GM18507 (cell line): ENCODE measurements at places on chromosomes 5 and 9.

DNA sequence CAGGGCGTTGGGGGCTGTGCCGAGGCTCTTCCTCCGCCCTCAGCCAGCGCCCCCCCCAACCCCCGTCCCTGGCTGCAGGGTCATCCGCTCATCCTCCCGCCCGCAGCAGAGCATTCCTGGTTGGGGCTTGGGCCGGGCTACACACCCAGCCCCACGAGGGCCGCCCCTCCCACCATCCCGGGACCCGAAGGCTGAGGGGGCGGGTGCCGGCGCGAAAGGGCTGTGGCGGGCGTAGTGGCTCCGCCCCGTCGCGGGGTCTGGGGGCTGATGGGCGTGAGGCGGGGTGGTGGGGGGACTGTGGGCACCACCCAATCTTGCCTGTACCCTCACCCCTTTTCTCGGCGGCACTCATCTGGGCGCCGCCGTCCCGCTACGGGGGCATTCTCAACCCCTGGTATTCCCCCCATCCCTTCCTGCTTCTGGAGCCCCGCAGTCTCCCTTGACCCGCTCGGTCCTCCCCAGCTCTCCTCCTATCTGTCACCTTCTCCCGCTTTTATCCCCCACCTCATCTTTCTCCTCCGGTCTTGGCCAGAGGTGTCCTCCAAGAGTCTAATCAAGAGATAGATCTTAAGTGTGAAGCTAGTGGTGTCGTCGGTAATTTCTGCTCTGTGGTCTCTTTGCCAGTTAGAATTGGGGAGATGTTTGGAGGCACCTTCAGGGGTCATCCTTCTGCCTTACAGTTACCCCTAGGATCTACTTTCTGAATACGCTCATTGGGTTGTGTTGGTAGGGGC lies 1.6 kb downstream of the FER start:
- DNase-seq: no peak

GRCh38 chr9:126293522-126293889 lies 33.1 kb upstream of the MVB12B start:
- DNase-seq: no peak

DNA sequence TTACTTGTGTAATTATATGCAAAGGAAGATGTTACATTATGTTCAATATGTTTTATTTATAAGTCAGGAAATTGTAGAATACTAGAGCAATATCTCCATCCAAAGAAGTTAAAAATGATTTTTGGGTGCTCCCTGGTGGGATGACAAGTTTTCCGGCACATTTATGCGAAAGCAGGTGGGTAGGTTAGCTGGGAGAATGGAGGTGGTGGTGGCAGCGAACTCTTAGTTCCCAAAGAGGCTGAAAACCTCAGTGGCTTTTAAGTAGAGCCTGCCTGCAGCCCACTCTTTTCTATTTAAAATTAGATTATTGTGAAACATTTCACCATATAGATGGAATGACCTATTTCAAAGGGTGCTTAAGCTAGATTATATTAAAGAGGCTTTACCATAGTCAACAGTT lies 51.8 kb downstream of the ANKRD33B start:
- DNase-seq: no peak

DNA sequence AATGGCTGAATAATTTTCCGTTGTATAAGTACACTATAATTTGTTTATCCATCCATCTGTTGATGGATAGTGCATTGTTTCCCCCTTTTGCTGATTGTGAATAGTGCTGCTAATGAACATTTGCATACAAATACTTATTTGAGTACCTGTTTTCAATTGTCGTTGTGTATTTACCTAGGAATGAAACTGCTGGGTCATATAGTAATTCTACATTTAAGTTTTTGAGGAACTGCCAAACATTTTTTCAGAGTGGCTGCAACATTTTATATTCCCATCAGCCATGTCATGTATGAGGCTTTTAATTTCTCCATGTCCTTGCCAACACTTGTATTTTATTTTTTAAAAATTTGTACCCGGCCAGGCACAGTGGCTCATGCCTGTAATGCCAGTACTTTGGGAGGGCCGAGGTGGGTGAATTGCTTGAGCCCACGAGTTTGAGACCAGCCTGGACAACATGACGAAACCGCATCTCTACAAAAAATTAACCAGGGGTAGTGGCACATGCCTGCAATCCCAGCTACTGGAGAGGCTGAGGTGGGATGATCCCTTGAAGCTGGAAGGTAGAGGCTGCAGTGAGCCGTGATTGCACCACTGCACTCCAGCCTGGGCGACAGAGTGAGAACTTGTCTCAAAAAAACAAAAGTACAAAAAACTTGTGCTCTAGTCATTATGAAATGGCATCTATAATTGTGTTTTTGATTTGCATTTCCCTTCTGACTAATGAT lies 2.2 kb upstream of the ANXA6 start:
- no peak for DNase-seq

DNA sequence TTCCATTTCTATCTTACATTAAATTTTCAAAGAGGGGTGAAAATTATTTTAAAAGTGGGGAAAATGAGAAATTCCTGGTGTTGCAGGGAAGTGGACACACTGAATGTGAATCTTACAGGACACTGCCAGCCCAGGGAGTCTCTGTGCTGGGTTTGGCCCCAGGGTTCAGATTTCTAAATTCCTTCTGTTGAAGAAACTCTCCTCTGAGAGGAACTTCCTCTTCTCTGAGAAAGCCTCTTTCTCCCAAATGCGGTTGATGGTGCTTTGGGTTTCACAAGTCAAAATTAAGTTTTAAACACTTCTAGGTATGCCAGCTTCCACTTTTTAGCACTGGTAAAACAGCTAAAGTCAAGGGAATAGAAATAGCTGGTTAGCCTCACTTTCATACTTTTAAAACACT lies 317.9 kb upstream of the ITGA1 start:
- DNase-seq: no peak

DNA sequence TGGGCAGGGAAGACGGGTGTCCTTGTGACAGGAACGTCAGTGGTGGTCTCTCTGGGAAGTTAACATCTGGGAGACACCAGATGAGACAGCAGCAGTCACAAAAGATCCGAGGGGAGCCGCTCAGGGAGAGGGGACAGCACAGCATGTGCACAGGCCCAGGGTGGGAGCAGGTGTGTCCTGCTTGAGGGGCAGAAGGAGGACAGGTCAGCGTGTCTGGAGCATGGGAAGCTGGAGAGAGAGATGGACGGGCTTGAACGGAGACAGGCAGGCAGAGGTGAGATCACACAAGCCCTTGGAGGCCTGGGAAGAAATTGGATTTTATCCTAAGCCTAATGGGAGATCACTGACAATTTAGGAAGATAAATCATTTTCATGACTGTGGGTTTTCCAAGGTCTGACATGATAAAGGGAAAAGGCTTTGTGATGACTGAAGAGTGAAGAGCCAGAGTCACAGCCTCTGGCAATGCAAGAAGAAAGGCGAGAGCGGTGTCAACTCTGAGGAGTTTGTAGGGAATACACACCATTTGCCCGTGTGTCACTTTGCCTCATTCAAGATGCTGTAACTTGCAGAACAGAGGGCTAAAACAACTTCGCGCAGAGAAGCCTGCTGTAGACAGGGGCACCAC lies 88.3 kb downstream of the FSTL4 start:
- no peak for DNase-seq

DNA sequence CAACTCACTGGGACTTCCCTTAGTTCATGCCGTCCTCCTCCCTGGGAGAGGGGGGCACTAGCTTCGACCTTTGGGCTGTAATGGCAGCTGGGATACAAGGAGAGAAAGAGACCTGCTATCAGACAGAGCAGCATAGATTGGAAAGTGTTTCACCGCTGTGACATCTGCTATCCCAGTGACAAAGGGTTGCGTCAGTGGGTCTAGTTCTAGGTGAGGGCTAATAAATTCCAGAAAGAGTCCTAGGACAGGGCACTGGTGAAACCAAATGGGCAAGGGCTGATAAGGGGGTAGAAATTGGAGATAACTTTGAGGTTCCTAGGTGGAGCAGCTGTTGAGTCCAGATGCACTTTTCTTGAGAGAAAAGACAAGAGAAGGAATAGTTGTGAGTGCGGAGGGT lies 62.5 kb downstream of the RASGRF2 start:
- no peak for DNase-seq

GRCh38 chr9:98022447-98022846 lies 34.1 kb upstream of the NANS start:
- no peak for DNase-seq

- DNase-seq: no peak
Measured at GRCh38 chr9:16367605-16368231, 502.8 kb downstream of the BNC2 start.
